Muscle of leg (tissue), 16 donors: ENCODE measurements at places on chromosomes 4 and X. TPM values are rescaled to one million over a fixed set of nuclear protein-coding genes. Genes with fewer than 3 reads are reported as not detected.

KCNE5 gene
- polyA plus RNA-seq = 61.5 TPM

- DNase-seq = peak; percentile 29
Observed at GRCh38 chr4:94534401-94535312, 82.9 kb downstream of the PDLIM5 start.

DNA sequence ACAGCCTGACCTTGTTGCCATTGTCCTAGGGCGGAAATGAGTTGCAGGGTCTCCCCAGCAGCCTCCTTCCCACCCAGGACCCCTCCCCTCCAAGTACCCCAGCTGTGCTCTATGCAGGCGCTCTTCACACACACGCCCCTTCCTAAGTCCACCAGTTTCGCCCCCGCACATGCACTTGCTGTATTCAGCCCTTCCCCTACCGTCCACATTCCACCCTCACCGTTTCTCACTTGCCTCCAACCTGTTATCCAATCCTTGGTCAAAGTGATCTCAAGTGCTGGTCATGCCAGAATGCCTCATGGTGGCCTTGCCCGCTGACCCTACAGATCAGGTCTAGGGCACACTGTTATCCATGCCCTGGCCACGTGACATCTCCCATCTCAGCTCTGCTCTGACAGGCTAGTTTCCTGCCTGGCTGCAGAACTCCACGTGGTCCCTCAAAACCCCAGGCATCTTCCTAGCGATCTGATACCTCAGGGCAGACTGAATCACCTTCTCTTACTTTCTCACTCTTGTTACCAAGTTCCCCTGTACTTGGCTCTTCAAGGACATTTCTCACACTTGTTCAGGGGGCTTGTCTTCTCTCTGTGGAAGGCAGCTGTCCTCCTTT lies 39.7 kb downstream of the NSG1 start:
- DNase-seq = no peak

DNA sequence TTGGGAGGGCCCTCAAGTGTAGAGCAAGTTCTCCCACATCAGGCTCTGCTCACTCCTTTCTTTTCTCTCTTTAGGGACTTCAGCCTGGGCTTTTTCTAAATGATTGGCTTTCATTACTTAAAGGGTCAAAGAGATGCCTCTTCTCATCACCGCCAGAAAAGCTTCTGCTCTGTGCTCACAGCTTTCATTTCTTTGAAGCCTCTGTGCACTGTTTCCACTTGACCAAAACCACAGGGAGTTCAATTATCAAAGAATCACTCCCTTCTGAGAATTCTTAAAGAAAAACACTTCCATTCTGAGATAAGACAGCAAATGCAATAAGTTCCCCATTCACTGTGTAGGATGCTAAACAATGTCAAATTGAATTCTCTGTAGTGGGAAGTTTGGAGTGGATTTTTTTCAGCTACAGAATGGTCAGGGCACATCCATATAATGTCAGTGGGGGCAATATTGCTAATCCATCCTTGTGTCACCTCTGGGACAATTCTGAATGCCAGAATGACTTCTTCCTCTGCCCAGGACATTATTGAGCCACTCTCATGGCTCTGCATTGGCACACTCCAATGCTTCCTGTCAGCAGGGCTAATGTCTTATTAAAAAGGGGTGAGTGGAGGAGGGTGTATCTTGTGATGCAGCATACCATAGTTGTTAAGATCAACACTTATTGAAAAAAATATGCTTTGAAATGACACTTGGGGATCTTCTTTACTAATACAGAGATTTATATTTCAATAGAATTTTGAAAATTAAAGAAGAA lies 217.6 kb downstream of the SNCA start:
- DNase-seq = no peak

PASD1 gene
- 0.07 TPM for polyA plus RNA-seq

GRCh38 chr4:14744346-14744745 lies 257.9 kb upstream of the CPEB2 start:
- DNase-seq = no peak
